Putamen (tissue), 1 donor: ENCODE measurements at places on chromosomes 1 and 21.

GRCh38 chr1:50416553-50417453 is 6.4 kb downstream of the DMRTA2 start:
- no peak for DNase-seq

DNA sequence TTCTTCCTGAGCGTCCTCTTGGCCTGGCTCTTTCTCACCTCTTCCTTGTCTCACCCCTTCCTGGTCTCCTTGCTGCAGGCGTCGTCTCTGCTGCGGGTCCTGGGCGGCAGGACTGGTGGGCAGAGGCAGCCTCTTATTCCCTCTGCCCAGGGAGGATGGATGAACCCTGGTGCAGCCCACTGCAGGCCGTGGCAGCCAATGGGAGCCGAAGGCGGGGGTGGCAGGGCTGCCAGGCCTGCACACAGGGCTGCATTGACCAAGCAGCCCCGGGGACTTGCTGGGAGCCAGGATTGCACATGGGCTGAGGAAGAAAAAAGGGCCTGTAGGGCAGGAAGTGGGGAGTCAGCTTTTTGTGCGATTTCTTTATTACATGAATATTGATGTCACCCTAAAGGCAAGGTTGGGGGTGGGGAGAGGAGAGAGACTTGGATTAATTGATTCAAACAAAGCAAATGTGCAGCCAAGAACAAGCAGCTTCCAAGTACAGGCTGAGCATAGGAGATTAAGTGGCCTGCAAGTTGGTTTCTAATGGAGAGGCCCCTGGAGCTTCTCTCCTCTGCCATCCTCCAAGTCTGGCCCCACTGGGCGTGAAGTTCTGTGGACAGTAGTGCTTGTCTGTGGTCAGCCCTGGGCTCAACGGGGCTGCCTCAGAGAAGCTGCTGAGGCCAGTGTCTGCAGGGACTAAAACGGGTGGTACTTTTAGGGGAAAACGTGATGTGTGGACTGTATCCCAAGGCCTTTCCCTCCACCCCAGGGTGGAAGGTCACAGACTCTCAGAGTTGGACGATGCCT is at the start of gene S100B:
TSS of gene S100B (minus strand) at position 108 of the 792 bp plus-strand sequence. CDS start 2,667 bp downstream, outside the sequence.
- DNase-seq: peak; percentile 97

DNA sequence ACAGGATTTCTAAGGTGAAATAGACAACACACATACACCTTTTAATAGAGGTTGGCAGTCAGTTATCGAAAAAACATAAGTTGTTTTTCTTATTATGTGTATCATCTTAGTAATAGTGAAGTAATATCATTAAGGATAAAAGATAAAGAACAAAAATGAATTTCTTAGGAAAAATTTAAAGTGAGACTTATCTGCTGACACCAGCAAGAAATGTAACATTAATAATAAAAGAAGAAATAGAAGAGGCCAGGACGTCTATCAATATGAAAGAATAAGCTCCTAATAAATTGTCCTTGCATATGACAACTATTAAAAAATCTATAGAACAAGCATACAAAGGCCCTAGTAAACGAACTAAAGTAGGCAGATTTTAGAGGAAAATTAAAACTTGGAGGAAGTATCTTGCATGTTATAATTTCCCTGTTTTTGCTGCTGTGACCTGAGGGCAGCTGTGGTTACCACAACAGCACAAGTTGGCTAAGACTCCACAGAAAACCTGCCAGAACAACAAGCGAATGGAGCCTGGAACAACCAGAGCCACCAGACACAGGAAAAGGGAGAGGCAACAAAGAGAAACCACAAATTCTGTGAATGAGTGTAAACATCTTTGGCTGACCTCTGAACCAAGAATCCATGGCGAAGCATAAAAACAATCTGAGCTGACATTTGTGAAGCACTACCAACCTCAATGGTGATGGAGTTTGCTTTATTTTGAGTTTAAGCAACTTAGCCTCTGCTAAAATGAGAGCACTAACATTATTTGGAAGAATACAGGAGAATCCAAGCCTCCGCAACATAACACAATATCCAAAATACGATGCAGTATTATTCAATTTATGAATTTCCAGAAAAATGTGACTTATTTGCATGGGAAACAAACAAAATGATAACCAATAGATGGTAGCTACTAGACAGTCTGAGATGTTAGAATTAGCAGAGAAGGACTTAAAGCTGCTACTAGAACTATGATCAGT is 207.5 kb downstream of the KCNT2 start:
- DNase-seq: no peak

- DNase-seq: no peak
Observed at GRCh38 chr1:83689921-83690868, 308.7 kb downstream of the TTLL7 start.

DNA sequence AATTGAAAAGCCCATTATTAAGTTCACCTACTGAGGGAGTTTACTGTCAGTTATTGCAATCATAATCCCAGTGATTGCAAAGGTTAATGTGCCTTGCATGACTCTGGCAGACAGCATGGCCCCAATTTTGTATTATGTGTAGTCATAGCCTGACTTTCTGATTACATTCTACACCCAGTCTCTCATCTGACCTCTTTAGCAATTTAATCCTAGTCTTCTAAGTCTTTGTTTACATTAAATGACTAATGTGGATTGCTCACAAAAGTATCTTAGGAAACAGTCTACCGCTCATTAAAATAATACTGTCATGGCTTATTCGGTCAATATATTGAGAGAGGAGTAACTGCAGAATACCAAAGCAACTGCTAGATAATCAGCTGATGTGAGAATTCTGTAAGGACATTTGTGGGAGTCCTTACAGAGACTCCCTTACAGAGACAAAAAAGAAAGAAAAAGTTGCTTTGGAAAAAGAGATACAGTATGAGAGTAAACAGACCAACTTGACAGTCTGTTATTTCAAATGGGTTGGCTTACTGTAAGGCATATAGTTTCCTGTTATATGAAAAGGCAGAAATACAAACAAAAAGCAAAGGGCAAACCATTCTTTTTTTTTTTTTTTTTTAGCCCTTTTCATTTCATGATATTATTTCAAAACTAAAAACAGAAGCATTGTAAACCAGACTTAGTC is 42.8 kb downstream of the SMG7 start:
- DNase-seq: no peak

DNA sequence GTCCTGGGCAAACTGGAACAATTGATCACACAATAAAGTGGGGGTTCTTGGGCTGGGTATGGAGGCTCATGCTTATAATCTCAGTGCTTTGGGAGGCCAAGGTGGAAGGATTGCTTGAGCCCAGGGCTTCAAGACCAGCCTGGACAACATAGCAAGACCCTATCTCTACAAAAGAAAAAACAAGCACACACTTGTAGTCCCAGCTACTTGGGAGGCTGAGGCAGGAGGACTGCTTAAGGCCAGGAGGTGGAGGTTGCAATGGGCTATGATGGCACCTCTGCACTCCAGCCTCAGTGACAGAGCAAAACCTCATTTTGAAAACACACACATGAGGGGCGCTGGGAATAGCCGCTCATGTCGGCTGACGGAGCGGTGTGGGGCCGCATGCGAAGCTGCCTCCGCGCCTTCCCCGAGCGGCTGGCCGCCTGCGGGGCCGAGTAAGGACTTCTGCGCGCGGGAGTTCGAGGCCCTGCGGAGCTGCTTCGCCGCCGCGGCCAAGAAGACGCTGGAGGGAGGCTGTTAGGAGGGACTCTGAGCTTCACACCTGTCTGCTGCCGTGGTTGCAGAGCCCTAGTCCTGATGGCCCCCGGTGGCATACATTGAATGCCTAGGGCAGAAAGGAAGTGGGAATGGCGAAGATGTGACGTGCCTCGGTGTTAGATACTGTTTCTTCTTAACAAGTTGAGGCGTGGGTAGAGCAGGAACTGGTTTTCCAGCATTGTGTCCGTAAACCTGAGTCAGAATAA is 59.5 kb downstream of the ACBD3 start:
- no peak for DNase-seq

DNA sequence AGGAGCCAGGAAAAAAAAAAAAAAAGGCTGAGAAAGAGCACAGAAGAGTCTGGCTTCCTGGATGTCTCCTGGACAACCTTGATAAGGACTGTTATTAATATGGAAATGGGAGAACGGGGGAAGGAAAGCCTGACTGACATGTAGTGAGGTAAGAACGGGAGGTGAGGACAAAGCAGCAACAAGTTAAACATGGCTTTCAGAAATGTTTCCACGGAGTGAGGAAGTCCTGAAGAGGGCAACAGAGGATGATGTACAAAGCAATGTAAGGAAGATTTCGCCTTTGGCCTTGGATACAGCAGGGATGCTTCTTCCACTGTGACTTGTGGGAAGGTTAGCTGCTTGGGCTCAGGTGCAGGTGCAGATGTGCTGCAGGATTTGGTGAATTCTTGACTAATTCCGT is 11.9 kb upstream of the NIBAN1 start:
- DNase-seq: no peak

- DNase-seq: no peak
Observed at GRCh38 chr1:43524804-43525203, 5.9 kb upstream of the PTPRF start.

GRCh38 chr1:147504801-147505311 is 36.4 kb upstream of the BCL9 start:
- no peak for DNase-seq

- no peak for DNase-seq
Observed at GRCh38 chr1:94611681-94612475, 70.3 kb upstream of the F3 start.

DNA sequence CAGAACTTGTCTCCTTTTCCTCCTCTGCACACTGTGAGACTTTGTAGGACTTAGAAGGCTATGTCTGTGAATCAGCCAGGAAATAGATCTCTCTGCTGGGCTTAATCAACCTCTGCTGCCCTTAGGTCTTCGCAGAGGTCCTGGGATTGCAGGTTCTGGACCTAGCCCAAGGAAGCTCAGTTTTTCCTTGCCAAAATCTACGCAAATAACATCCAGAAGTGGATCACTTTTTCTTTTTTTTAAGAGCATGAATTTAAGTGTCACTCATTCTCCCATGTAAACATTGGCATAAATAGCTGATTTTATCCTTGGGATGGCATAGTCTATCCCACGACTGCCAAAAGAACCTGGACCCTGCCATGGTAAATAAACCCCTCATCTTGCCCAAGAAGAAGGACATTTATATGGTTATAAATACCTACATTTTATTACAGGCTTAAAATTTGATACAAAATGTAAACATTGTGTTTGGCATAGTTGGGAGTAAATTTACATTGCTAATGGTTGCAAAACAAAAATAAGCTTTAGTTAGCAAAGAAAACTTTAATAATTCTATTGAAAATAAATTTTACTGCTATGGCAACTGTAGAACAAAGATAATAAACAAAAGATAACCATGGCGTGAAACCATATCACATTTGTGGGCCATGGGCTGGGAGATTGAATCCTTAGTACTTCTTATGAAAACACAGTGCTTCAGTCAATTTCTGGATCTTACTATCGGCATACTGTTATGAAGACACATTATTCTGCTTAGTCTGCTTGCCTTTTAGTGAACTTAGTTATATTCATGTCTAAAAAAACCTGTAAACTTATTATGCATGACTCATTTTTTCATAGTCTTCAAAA is 24.5 kb upstream of the DISC1 start:
- no peak for DNase-seq

DNA sequence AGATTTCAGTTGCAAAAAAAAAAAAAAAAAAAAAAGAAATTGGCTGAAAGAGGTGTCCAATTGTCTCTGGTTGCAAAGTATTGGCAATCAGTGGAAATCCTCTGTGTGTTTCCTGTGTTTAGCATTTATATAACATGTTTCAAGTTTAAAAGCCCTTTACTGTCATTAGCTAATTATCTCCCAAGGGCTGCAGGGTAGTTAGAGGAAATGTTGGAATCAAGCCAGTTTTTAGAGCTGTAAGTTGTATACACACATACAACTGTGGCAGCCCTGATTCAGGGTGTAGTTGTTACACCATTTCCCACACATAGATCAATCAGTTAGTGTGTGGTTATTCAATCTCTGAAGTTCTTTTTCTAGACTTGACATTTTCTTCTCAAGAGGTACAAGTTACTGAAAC is 8.9 kb upstream of the ZNF326 start:
- no peak for DNase-seq

- DNase-seq: no peak
Observed at GRCh38 chr1:21703318-21703963, 34.3 kb upstream of the RAP1GAP start.

- no peak for DNase-seq
Observed at GRCh38 chr21:7953058-7953457, 2568.3 kb upstream of the TPTE start.

- no peak for DNase-seq
Observed at GRCh38 chr1:159958719-159959380, 4.8 kb upstream of the SLAMF9 start.

DNA sequence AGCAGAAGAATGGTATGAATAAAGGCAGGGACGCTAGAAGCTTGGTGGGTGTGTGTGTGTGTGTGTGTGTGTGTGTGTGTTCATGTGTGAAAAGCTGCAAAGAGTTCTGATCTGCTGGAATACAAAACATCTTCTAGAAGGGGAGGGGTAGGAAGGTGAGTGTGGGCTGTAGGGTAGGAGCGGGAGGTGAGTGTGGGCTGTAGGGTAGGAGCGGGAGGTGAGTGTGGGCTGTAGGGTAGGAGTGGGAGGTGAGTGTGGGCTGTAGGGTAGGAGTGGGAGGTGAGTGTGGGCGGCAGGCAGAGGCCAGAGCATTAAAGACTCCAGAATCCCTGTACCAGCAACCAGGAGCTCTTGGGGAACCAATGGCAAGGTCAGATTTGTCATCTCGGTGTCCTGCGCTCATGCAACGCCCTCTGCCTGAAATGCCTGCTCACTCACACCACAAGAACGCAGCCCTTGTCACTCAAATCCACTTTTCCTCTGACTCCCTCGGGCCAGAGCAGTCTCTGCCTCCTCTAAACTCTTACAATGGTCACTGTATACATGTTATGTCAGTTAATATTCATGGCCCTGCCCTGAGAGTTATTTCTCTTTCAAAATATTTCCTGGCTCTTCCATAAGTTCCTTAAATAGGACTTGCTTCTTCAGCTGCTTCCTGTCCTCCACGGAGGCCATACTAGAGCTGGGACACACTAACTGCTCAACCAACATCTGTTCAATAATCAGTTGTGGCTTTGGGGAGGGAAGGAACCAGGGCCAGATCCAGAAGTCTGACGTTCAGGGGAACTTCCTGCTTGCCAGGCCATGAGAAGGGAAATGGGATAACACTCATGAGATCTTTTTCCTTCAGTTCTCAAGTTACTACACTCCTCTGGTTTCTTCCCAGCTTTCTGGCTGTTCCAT is 53.6 kb upstream of the ZNF644 start:
- DNase-seq: no peak

GRCh38 chr1:185066181-185066580 is 20.8 kb downstream of the RNF2 start:
- DNase-seq: no peak

- DNase-seq: no peak
Observed at GRCh38 chr21:44482581-44483287, 27.4 kb downstream of the LRRC3 start.

- DNase-seq: no peak
Observed at GRCh38 chr1:75543705-75544104, 67.2 kb downstream of the SLC44A5 start.

GRCh38 chr1:156865258-156865657 is 4.6 kb downstream of the NTRK1 start:
- DNase-seq: no peak

GRCh38 chr1:27658951-27659496 is 13.0 kb downstream of the IFI6 start:
- DNase-seq: no peak

- no peak for DNase-seq
Observed at GRCh38 chr21:30758306-30758705, 3.1 kb upstream of the KRTAP21-1 start.
